ENCODE measurements at places on chromosomes 1 and 21.

GRCh38 chr1:26373789-26374188, 1.2 kb upstream of the ZNF683 start:
- DNase-seq: no peak

GRCh38 chr1:26696119-26696653, 371 bp downstream of the ARID1A start:
- DNase-seq: no peak

- DNase-seq: no peak
Measured at GRCh38 chr1:241518476-241519307, 863 bp downstream of the FH start.

- no peak for DNase-seq
Measured at GRCh38 chr1:31755197-31755611, 8.9 kb downstream of the ADGRB2 start.

GRCh38 chr21:18104802-18105201, 139.8 kb upstream of the CHODL start:
- no peak for DNase-seq

- no peak for DNase-seq
Measured at GRCh38 chr1:105398909-105399308, 1649.2 kb downstream of the AMY1C start.

DNA sequence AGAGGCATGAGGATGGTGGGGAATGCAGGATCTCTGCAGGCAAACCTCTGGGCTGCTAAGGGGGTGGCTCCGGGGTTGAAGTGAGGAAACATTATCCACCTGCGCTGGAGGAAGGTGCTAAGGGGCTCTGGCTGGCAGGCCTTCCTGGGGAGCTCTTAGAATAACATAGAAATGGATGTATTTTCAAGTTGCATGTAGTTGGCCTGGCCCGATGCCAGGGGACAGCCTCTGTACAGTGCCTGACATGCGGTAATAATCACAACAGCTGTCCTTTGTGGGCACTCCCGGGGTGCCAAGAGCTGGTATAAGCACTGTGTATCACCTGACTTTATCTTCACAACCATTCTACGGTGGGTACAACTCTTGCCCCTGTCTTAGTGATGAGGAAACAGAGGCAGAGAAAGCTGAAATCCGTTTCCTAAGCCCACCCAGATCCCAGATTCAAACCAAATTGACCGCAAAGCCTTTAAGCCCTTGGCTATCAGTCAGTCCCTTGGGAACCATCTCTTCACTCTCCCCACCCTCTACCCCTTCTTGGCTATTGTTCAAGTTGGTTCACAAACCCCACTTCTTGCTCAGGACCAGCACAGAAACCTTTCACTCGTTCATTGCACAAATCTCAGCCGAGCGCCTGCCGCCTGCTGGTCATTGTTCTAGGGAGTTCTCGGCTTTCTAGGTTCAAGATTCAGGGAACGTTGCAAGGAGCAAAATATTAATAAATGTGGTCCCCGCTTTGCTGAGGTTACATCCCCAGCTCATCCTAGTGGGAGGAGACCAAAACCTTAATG, 30.9 kb downstream of the PADI4 start:
- DNase-seq: no peak

DNA sequence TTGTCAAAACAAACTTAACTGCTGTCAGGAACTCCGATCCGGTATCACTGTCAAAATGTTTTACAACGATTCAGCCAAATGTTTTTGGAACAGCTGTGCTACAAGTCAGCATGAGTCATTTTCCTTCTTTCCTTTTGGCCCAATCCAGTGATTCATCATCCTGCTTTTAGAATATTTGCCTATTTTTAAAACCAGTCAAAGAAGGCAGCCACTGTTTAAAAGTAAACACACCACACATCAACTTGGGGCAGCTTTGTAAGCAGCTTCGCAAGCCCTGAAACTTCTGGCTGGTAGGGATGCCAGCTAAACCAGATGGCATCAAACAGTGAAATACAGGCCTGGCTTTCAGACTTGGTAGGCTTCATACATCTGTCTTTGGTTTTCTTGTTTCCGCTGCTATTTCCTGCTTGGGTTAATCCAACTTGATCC, 14.9 kb downstream of the MAP3K7CL start:
- no peak for DNase-seq

- DNase-seq: no peak
Measured at GRCh38 chr1:115153966-115154557, 64.8 kb upstream of the TSPAN2 start.

DNA sequence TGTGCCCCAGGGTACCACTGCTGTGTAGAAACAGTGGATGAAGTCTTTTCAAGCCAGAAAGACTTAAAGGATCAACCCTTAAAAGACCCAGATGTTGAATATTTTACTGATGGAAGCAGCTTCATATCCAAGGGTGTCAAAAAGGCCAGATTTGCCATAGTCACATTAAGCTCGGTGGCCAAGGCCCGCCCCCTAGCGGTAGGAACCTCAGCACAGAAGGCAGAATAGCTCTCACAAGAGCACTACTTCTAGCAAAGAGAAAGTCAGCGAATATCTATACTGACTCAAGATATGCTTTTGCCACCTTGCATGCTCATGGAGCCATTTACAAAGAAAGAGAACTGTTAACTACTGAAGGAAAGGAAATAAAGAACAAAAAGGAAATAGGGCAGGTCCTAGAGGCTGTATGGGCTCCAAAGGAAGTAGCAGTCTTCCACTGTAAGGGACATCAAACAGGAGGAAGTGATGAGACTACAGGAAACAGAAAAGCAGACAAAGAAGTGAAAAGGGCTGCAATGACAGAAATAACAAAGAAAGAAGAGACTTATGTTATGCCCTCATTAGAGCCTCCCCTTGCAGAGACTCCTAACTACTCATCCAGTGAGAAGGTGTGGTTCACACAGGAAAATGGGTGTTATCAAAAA, 90.5 kb downstream of the LIPI start:
- peak; percentile 21 for DNase-seq

- no peak for DNase-seq
Measured at GRCh38 chr1:24769656-24770651, 24.7 kb downstream of the CLIC4 start.

DNA sequence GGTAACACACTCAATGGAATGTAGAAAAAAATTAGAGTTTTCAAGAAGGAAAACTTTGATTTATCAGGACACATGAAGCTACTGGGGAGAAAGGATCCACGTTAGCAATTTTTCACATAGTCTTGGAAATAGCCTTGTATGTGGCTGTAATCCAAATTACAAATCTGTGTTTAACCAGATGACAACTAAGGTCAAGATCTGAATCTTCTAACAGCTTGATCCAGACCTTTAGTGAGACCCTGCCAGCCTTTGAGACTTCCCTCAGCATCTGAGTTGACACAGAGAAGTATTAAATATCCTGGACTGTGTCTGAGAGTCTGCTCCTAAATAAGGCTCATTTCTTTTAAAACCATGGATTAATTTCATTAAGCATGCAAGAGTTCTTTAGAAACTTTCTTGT, 135.9 kb upstream of the KCNK2 start:
- no peak for DNase-seq

DNA sequence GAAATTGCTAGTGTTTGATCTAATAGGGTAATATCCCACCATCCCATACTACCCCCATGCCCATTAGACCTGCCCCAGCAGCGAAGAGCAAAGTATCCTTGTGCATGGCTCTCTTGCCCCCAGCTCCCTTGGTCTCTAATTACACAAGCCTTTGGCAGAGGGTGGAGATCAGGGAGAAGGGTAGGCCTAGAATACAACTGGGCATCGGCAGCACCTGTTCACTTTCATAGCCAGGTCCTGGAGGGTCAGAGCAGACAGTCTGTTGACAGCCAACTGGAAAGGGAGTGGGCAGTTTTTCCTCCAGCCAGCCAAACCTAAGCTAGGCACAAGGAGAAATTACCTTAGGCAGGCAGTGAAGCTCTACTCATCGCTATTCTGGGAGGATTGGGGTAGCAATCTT, 2.7 kb upstream of the PIGC start:
- no peak for DNase-seq

All from activated T-cell treated with anti-CD3 and anti-CD28 coated beads for 48 hours (primary cell).